ENCODE measurements at places on chromosomes 4 and X.

- DNase-seq: no peak
Measured at GRCh38 chrX:119174900-119175299, 47.3 kb upstream of the KIAA1210 start.

GRCh38 chrX:96361844-96362243, 322.8 kb upstream of the DIAPH2 start:
- DNase-seq: no peak

DNA sequence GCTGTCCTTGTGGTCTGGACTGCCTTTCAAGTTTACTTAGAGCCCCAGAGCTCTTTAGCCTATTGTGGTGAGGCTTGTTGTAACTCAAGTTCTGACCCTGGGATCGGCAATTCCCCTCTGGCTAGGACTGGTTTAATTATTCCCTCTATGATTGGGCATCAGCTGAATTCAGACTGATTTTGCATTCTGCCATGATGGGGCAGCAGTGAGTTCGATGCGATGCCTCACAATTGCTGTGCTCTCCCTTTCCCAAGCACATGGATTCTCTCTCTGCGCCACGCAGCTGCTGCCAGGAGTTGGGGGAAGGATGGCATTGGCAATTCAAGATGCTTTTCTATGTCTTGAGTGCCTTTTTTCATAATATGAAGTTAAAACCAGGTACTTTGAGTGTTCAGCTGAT, 327.8 kb upstream of the CXorf51B start:
- DNase-seq: peak; percentile 5

DNA sequence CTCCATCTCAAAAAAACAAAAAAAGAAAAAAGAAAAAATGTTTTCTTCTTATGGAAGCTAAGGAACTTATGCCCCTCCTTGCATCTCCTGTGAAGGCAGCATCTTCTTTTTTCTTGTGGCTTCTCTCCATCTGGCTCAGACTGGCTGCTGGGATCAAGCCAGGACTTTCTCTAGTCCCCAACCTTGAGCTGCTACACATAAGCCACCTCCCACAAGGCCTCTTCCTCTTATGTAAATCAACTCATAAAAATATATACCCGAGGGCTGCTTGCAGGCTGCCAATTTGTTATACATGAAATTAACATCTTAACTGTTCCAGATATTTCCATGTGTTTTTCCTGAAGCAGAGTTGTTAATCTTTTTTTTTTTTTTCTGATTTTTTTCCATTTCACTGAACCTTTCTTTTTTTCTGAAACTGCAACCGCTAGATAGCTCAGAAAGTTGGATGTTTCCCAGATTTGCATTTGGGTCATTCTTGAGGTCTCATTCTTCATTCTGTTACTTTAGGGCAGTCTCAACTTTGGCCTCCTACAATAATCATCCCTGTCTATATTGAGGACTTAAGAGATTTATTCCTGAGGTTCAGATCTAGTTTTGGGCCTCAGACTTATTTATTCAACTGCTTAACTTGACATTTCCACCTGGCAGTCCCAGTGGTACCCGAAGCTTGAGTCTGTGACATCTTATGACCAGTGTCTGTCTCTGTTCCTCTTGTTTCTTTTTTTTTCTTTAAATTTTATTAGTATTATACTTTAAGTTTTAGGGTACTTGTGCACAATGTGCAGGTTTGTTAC, 10.3 kb downstream of the SNX25 start:
- DNase-seq: peak; percentile 51

- DNase-seq: peak; percentile 81
Measured at GRCh38 chr4:81052119-81053068, 21.9 kb downstream of the BMP3 start.

GRCh38 chrX:94633237-94633636, 959.2 kb downstream of the FAM133A start:
- peak; percentile 2 for DNase-seq

GRCh38 chr4:108360754-108361445, 192.2 kb upstream of the LEF1 start:
- DNase-seq: no peak

GRCh38 chr4:153232768-153233167, 28.5 kb downstream of the TRIM2 start:
- DNase-seq: peak; percentile 55

DNA sequence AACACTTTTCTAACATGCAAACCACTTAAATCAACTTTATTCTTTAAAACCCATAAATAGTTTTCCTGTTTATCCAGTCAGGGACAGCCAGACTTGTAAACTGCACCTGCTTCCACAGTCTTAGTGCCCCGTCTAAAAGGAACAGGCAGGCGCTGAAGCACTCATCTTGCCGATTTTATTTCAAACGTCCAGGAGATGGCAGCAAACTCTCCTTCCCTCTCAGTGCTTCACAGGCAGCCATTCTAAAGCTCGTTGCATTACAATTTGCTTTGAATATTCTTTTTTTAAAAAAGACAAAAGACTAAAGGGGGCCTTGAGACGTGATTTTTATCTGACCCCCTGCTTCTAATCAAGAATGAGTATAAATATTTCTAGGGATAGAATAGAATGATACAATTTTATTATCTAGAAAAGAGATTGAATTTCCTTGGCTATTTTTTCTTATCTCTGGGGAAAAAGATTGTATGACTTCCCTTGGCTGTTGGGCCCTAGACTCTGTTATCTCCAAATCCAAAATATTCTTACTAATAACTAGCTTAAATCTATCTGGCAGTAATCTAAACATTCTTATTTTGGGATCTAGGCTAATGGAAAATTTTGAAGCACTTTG, 93.6 kb upstream of the MYOZ2 start:
- peak; percentile 84 for DNase-seq

DNA sequence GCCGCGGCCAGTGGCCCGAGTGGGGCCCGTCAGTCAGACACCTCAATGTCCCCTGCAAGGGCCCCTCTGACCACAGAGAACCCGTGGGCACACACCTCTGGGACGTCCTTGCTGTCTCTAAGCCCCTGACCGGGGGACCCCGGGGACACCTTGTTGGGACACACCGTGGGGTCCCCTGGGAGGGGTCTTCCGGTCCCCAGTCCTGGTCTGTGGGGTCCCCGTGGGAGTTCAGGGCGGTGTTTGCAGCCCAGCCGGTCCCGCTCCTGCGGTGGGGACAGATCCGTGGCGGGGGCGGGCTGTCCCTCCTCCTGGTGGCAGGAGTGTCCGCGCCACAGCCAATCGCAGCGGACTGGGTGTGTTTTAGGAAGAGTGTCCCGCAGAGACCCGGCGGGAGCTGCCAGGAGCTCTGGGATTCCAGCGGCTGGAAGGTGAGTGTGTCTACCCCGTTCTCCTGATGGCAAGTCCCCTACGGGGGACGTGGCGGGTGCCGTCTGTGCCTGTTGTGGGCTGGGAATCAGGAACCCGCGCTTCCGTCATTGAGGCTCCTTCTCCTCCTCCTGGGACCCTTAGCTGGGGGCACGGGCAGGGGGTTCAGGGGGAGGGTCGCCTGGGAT, 5.1 kb upstream of the PLCXD1 start:
- no peak for DNase-seq

GRCh38 chr4:66000510-66001117, 330.3 kb upstream of the EPHA5 start:
- peak; percentile 74 for DNase-seq

DNA sequence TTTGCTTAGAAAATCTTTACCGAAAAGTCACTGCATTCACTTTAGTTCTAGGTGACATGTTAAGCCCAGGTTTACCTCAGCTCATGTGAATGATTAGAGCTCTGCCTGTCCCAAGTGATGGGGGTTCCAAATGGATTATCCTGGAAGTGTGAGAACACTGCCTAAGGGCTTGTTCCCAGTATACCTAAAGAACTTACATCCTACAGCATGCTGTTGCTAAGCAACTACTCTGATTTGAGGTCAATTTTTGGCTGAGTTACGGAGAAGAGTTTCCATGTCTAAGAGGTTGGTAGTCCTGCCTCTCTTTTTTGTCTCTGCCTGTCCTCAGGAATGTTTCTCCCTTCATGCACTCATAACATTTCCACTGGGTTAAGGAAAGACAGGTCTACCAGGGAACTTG, 67.6 kb upstream of the UGT2B15 start:
- no peak for DNase-seq

DNA sequence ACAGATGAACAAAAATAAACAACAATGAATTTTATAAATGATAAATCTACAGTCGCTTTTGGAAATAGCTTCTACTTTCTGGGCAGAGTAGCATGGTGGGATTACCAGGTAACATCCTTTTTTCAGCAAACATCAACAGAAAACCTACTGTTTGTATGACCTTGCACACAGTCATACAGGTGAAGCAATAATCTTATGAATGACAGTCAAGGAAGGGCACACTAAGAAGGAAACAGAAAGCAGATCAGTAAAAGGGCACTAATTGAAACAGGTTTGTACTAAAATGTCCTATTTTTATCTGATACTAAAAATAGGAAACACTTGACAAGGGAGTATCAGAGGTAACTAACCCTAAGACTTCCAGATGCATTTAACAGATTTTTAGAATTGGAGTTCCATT, 108.9 kb downstream of the DLG3 start:
- DNase-seq: peak; percentile 22

GRCh38 chr4:152072001-152072485, 311.2 kb upstream of the GATB start:
- no peak for DNase-seq

- DNase-seq: no peak
Measured at GRCh38 chr4:150207871-150208270, 129.6 kb downstream of the DCLK2 start.

DNA sequence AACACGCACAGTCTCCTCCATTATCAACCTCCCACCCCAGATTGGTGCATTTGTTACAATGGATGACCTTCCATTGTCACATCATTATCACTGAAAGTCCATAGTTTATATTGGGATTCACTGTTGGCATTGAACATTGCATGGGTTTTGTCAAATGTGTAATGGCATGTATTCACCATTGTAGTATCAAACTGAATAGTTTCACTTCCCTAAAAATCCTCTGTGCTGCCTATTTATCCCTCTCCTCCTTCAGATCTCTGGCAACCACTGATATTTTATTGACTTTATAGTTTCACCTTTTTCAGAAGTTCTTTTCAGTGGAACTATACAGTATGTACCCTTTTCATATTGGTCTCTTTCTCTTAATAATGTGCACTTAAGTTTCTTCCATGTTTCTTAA, 1565.4 kb downstream of the PCDH18 start:
- no peak for DNase-seq

DNA sequence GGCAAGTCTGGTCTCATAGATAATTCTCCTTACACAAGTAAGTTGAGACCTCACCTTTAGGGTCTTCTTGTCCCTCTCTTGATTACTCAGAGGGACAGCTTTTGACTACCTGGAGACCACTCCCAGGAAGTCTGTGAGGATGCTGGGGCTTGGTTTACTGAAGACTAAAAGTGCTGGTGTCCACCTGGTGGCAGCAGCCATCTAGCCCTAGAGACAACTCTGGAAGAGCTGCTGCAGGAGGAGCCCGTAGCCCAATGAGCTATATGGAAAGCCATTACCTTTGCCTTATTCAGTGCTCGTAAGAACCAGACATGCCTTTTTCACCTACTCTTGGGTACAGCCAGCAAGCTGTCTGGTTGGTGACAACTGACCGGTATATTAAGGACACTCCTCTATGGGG, 7.3 kb downstream of the FGFBP2 start:
- no peak for DNase-seq

Measured in OCI-M1 (cell line).